ENCODE measurements at places on chromosomes 5 and 9.
A peak's percentile ranks its signal among the peaks of the same experiment; 100 is the strongest.

GRCh38 chr5:141513627-141514329 is 24.9 kb downstream of the PCDHGC5 start:
- DNase-seq = no peak

GRCh38 chr5:22787807-22788206 is 65.3 kb downstream of the CDH12 start:
- DNase-seq = no peak

- DNase-seq = no peak
These were observed at the start of gene IL11RA for GRCh38 chr9:34651876-34652601. TSS of gene IL11RA (plus strand) at chr9:34652185. CDS start at chr9:34655218, 3,033 bp downstream.

GRCh38 chr5:119476341-119476740 is 24.0 kb downstream of the HSD17B4 start:
- no peak for DNase-seq

DNA sequence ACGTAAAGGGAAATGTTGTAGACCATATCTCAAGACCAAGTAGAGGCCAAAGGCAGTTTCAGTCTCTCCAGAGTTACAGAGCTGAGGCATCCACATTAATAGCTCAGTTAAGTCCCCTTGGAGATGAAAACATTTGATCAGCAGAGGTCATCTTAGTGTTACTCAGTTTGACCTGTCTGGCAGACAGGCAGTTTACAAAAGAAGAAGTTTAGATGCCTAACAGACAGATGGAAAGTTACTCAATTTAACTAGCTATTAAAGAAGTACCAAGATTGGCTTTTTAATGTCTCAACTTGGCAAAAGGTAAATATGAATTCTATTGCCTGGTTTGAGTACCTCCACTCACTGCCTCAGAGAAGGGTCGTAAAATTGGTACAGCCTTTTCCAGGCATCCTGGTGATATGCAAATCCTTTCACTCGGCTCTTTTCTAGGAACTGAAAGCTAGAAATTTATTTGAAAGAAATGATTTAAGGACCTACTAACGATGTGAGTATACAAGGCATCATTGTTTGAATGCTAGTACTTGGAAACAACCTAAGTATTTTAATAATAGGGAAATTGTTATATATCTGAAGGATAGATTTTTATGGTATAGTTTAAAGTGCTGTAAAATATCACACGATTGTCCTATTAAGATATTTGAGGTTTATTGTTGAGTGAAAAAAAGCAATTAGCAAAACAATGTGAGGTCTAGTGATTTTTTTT is 14.8 kb downstream of the ACO1 start:
- DNase-seq = peak; percentile 16

- DNase-seq = no peak
These were observed 25.6 kb downstream of the STC2 start for GRCh38 chr5:173302546-173303155.

GRCh38 chr9:112408275-112408674 is 28.4 kb downstream of the HSDL2 start:
- peak; percentile 80 for DNase-seq

- DNase-seq = no peak
These were observed 102.1 kb upstream of the SSBP2 start for GRCh38 chr5:81853030-81853357.

GRCh38 chr9:116267021-116267420 is 113.4 kb downstream of the PAPPA start:
- DNase-seq = no peak

GRCh38 chr5:177483994-177484901 is 10.8 kb upstream of the DBN1 start:
- no peak for DNase-seq
